ENCODE measurements at places on chromosomes 2 and 18. TPM values are rescaled to one million over a fixed set of nuclear protein-coding genes. Genes with fewer than 3 reads are reported as not detected.

The CRYGD gene
- total RNA-seq = 0.95 TPM

The EFHD1 gene
- total RNA-seq = 1.4 TPM

The UBE2F gene
- 25.9 TPM for total RNA-seq

The TCF23 gene
- 0.85 TPM for total RNA-seq

DNA sequence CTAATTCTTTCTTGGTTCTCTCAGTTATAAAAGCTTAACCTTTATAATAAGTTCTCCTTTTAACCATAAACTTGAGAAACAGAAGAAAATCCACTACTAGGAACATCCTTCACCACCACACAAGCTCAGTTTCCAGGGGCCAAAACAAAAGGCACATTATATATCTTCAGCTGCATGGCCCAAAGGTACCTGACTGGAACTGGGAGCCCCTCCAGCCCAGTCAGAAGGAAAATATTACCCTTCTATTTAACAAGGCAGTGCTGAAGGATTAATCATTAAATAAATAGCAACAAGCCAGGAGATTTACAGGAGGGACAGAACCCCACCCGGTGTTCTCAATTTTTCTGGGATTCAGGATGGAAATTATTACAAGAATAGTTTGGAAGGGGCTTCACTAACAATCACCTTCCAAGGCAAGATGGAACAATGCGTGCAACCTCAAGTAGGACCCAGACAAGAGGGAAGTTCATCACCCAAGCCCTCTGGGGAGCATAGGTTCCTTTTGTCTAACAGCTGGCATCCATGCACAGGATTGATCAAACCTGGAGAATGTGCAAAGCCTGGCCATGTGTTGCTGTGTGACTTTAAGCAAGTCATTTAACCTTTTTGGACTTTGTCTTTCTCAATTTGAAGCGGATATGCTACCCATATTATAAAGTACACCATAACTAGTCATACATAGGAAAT is 159.6 kb upstream of the SETBP1 start:
- no peak for DNase-seq

GRCh38 chr2:101596333-101596732 is 101.2 kb upstream of the MAP4K4 start:
- no peak for DNase-seq

The CHRNG gene
- 3.5 TPM for total RNA-seq

The FAP gene
- total RNA-seq = 57.7 TPM

DNA sequence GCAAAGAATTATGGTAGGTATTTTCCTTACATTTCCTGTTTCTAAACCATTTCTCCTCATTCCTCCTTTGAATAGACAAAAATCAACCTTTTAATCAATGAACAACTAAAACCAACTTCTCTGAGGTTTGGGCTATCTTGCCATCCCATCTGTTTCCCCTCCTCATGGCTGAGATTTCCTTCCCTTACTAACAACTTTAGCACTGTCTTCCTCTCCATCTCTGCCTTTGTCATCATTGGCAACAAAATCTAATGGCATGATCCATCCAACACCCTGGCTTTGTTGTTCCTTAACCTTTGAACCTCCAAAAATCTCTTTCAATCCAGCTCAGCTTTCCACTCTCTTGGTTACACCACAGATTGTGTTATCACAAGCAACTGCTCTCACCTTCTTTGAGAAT is 95.3 kb upstream of the FAM136A start:
- DNase-seq = no peak

- DNase-seq = no peak
Observed at GRCh38 chr18:11873670-11874340, 22.6 kb downstream of the CHMP1B start.
